ENCODE measurements at places on chromosomes 1 and 21.

- DNase-seq, result no peak
Observed at GRCh38 chr1:48000883-48001282, 3.7 kb upstream of the TRABD2B start.

DNA sequence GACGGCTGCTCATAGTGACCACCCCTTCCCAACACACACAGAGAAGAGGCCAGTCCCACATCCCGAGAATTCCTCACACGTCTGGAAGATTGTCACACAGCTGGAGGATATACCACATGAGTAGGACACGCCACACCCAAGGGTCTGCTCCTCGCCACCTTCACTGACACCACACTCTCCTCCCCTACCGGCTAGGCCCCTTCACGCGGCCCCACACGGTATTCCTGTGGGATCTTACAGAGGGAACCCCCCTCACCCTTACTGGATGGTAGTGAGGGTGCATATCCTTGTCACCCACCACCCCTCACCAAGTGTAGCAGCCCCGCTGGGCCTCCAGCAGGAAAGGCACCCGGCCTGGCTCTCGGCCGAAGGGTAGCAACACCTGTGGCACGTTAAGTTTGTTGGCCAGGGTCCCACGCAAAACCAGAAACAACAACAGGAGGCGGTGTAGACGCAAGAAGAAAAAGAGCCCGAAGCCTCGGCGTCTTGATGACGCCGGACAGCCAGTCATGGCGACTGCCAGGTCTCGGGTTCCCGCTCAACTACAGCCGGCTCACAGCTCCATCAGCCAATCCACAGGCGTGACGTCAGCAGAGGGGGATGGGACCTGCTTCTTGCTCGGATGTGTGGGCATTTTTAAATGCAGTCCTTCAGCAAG, at the start of gene NUP210L:
TSS of gene NUP210L (minus strand) at position 540 of the 658 bp plus-strand sequence.
- DNase-seq, result peak; percentile 28

GRCh38 chr1:7606096-7606495, 165.0 kb upstream of the VAMP3 start:
- no peak for DNase-seq

DNA sequence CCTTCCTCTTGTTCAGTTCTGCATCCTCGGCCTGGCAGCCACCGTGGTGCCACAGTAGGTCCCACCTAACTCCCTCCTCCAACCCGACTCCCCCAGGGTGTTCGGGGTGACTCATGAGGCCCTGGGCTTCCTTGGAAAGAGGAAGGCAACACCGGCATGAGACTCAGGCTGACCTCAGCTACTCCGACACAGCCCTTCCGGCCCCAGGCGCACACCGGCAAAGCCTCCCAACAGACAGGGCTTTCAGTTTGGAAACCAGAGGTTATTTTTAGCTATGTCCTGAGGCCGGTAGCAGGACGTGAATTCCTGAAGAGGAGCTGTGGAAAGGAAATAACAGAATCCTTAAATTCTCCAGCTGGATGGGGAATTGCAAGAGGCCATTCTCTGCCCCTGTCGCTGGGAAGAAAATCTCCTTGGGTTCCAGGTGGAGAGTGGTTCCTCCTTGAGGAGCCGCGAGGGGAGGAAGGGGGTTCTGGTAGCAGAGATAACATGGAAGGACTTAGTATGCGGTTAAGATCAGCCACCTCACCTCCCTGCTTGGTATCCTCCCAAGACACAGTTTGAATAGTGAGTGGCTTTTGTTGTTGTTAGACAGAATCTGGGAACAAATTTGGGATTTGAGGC, 24.4 kb downstream of the PLXNA2 start:
- DNase-seq, result no peak

DNA sequence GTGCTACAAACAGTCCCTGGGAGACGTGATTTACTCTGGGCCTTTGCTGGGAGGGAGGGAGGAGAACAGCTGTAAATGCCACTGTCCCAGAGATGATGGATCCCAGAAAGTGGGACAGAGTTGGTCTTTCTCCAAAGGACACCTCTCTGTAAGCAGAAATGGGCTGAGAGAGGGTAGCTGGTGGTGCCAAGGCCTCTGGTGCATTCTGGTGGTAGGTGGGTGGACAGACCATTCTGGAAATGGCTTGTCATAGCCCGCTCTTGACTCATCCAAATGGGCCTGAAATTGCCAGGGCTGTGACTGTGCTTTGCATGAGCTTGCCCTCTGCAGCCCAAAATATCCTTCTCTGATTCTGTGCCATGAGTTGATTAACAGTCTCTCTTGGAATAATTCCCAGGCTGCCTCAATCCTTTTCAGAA, 36.1 kb downstream of the CCDC185 start:
- no peak for DNase-seq

DNA sequence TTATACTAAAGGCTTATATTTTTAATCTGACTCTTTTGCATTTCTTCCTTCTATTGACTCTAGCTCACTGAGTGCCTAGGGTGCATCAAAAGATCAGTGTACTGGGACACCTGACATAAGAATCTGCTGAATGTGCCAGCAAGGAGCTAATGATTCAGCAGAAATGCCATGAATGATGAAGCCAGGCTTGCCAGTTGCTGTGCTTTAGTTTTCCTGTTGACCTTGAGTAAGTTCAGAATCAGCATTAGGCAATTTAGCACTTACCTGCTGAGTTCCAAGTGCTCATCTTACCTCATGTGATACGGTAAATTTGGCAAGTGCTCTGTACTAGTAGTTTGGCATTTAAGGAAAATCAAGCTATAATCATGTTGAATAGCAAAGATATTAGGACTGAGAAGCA, 523.2 kb upstream of the B3GALT2 start:
- no peak for DNase-seq

GRCh38 chr21:36716836-36717235, 17.9 kb downstream of the SIM2 start:
- no peak for DNase-seq

DNA sequence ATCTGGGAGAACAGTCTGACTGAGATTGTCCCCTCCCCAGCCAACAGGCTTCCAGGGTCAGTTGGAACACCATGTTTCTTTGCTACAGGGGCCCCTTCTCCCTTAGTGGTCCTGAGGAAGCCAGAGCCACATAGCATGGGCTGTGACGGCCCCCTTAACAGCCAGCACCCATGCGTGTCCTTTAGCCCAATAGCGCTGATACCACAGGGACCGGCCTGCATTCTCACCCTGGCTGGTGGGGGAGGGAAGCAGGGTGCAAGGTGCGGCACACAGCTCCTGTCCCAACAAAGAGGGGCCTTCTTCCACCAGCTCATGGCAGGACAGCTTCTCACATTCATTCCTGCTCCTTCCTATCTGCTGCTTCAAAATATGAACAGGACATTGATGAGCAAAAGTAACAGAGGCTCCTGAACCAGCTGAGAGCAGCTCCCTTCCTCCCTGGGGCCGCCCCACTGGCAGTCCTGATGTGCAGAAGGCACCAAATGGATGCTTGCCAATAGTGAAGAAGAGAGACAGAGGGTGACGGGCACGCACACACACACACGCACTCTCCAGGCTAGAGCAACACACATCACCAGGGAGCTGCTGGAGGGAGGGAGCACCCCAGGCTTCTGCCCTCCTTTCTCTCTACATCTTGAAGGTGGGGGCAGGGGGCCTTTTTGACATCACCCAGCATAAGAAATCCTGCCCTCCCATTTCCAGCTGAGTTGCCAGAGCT, 99.4 kb downstream of the CRYAA start:
- DNase-seq, result no peak

- peak; percentile 60 for DNase-seq
Observed at GRCh38 chr1:25861316-25862286, 2.3 kb upstream of the AUNIP start.

DNA sequence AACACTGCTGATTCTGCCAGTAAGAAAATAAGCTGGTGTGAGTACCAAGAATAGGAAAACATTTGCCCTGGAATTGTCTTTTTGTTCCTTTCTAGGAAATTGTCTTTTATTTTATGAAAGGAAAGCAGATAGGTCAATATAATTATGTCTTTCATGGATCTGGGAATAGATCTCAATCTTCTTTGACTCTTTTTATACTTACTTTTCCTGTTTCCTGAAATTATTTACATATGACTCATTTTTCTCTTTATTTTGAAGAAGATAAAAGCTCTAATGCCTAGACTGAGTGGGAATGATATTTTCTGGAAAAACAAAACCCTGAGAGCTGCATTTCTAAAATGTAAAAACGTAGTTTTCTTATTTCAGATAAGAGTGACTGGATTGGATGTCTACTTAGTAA, 100.1 kb downstream of the MAN1A2 start:
- no peak for DNase-seq

- no peak for DNase-seq
Observed at GRCh38 chr1:197066719-197067456, at the start of gene F13B. TSS of gene F13B (minus strand) at chr1:197067260. CDS start at chr1:197067223, 37 bp downstream.

GRCh38 chr1:203465948-203466347, 9.7 kb upstream of the PRELP start:
- peak; percentile 38 for DNase-seq

DNA sequence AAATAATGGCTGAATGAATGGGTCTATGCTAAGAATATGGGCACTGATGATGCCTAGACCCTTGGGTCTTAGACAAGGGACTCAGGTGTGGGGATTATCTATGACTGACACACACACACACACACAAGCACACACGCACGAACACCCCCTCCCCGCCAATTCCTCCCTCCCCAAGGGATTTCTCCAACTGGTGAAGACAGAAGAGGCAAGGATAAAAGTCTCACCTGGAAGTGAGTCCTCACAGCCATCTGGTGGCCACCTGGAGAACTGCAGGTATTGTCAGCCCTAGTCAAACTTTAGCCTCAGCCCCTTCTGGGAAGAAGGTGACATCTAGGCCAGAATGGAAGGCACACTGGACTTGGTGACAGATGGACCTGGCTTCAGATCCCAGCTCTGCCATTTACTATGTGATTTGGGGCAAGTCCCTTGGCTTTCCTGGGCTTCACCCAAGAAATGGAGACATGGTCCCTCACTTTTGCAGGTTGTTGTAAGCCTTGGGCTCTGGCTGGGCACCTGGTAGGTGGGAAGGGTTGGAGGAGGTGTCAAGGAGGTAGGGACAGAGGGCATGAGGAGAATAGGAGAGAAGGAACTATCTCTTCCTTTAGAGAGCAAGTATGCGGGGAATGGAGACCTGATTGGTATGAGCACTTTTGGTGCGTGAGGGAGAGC, 4.0 kb upstream of the GPR3 start:
- peak; percentile 45 for DNase-seq

DNA sequence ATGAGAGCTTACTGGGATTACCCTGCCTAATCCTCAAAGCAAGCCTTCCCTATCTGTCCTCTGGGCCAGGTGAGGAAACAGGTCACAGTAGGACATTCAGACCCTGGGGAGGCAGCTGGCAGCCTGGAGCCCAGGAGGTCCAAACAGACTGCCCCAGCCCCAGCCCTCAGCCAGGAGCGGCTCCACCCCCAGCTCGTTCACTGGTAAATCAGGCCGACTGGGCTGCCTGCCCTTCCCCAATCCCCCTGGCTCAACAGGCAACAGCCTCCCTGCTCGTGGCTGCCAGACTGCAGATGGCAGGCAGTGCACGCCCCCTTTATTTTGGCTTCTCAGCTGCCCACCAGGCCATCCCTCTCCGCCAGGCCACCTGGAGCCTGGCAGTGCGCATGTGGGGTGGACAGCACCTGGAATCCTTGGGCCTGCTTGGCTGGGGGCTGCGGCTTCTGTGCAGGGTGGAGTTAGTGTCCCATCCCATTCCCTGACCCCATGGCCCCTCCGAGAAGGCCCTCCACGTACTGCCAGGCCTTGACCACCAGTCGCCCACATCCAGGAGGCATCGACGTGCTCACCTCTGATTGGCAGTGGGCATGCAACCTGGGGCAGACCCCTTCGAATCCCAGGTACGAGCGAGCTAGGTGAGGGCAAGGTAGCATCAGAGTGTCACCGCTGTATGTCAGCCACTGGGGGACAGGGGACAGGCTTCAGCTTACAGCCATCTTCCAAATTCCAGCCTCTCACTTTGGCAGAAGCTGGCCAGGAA, 11.2 kb upstream of the ZNF670 start:
- DNase-seq, result no peak

- DNase-seq, result no peak
Observed at GRCh38 chr21:43012596-43012995, 38.2 kb downstream of the PKNOX1 start.

DNA sequence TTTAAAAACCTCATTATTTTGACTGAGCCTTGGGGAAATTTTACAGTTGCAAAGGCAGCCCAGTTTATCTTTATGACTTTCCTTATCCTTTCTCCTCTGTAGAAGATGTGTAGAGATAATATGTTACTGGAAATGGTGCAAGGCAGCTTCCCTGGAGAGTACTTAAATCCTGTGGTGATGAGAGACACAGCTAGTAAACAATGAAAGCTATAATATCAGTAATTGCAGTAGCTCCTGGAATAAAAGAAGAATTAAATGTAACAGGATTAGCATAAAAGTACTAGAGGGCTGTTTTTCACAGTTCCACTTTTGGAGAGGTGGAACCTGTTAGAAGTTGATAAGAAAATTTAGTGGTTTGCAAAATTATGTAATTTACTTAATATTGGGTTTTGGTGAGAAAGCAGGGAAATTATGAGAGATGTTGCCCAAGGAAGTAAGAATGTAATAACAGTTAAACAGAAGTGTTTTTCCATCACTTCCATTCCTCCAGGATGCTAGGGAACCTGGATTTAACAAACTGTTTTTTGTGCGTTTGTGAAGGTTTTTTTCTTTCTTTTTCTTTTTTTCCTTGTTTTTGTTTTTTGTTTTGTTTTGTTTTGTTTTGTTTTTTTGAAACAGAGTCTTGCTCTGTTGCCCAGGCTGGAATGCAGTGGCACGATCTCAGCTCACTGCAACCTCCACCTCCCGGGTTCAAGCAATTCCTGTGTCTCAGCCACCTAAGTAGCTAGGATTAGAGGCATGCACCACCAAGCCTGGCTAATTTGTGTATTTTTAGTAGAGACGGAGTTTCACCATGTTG, 15.7 kb upstream of the EDEM3 start:
- no peak for DNase-seq

- DNase-seq, result no peak
Observed at GRCh38 chr1:26719205-26719604, 23.4 kb downstream of the ARID1A start.

GRCh38 chr21:15276243-15276642, 211.4 kb upstream of the NRIP1 start:
- DNase-seq, result no peak

- peak; percentile 46 for DNase-seq
Observed at GRCh38 chr1:30748699-30749401, 8.7 kb downstream of the LAPTM5 start.

DNA sequence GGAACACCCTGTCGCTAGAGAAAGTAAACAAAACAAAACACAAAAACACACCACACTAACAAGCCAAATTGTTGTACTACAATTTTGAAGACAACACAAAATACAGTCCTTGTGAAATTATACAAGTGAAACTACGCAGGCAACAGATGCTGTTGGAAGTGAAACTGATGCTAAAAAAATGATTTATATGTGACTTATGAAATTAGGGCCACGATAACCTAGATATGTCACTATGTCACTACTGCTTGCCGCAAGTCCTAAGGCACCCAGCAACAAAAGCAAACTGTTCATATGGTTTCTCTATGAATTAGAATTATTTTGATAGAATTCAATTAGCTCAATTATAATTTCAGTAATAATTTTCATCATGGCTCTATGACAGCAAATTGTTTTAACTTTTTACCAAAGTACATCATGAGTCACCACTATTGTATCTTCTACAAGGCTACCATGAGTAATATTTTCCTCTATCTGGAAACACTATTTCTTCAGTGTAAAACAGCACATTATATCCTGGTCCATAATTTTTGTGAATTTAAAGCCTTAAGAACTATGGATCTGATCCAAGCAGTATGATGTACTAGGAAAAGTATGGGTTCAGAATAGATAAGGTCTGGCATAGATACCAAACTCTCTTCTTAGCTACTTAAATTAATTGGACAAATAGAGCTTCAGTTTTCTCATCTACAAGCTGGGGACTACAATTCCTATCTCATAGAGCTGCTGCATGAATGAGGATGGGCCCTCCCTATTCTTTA, 216.3 kb downstream of the COL11A1 start:
- no peak for DNase-seq
